Lower lobe of right lung (tissue), 2 donors: ENCODE measurements at places on chromosomes 2 and 18.
A peak's percentile ranks its signal among the peaks of the same experiment; 100 is the strongest.

DNA sequence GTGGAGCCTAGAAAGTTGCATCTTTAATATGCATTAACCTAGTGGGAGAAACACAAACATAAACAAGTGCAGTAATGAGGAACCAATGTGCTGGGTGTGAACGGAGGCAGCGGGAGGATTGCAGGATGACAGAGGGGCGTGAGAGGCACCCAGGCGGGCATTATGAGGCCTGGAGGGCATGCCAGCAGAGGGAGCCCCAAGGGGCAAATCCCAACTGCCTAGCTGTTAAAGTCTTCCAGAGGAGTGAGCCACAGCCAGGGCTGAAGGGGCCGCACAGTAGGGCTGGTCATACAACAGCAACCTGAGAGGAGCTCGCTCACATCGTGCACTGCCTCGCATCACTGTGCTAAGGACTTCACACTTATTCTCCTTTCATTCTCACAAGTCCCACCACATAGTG lies 13.3 kb upstream of the PRELID3A start:
- DNase-seq, result no peak

GRCh38 chr2:158458617-158458920 lies 1.8 kb downstream of the PKP4 start:
- no peak for DNase-seq

GRCh38 chr2:152556506-152556905 lies 160.8 kb downstream of the PRPF40A start:
- no peak for DNase-seq

GRCh38 chr2:47662552-47662951 lies 120.4 kb upstream of the MSH6 start:
- no peak for DNase-seq

- DNase-seq, result no peak
Observed at GRCh38 chr2:161048317-161048716, 111.9 kb upstream of the TANK start.

DNA sequence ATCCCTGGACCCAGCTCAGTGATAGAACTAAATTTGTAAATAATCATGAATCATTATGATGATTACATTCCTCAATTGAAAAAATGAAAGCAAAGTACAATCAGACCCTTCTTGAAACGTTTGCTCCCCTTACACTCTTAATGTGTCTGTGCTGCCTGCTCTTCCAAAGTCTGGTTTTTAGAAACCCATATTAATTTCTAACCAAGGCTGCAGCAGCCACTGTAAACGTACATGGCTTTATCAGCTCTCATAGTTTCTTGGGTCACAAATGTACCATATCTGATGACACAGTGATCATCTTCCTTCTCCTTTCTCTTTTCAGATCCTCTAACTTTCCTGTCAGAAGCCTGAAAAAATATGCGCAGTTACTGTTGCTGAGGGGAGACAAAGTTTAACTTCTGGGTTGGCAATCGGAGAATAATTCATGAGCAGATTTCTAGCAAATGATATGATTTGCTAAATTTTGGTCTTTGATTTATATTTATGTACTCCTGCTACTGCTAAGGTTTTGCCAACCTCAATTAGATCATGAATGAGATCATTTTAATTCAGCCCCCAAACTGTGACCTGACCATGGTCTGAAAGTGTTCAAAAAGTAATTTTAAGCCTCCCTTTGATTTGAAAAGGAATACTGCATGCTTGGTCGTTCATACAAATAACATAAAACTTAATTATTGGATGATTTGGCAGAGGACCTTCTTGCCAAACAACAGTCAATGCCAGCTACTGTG lies 12.3 kb downstream of the ZEB2 start:
- DNase-seq, result no peak

- DNase-seq, result no peak
Observed at GRCh38 chr18:72869226-72870185, 1.7 kb upstream of the NETO1 start.

- no peak for DNase-seq
Observed at GRCh38 chr2:215080545-215080944, 57.9 kb downstream of the ABCA12 start.

DNA sequence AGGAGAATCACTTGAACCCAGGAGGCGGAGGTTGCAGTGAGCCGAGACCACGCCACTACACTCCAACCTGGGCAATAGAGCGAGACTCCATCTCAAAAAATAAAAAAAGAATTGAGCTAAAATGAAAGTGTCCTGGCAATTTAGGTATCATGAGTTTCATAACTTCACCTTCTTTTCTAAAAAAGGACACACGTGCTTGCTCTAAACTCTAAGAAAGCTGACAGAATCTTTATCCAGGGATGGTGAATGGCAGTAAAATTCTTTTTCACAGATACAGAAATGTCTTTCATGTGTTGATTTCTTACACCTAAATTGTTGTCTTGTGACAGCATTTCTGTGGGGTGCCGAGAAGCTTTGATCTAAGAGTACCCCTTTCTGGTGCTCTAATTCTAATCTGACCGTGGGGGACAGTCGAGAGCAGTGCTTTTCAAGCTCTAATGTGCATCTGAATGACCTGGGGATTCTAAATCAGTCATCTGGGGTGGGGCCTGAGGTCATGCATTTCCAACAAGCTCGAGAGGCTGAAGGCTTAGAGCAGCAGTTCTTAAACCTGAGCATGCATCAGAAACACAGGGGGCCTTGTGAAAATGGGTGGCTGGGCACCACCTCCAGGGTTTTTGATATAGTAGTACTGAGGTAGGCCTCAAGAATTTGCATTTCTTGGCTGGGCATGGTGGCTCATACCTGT lies 42.1 kb upstream of the REL start:
- DNase-seq, result no peak

GRCh38 chr2:233101816-233102215 lies 41.7 kb downstream of the INPP5D start:
- no peak for DNase-seq

GRCh38 chr2:219116776-219117646 lies 43.6 kb downstream of the NHEJ1 start:
- no peak for DNase-seq

DNA sequence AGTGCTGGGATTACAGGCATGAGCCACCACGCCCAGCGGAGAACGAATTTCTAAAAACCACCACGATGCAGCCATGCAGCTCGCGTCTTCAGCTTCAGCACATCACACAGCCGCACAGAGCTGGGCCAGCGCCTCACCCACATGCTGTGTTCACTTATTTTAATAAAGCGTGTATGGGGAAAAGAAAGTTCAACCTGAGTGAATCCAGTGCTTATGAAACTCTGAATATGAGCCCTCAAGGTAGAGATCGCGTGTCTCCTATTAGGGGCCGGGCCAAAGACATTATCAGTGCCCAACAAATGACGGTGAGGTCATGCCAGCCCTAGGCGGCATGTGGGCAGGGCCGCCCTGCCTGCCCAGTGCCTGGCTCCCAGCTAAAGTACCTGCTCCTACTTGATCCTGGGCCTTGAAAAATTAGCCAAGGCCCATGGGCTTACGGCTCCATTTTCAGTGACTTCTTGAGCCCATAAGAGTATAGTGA lies 44.3 kb downstream of the SPRED2 start:
- no peak for DNase-seq

- peak; percentile 66 for DNase-seq
Observed at GRCh38 chr2:159101755-159102489, 133.5 kb downstream of the TANC1 start.

DNA sequence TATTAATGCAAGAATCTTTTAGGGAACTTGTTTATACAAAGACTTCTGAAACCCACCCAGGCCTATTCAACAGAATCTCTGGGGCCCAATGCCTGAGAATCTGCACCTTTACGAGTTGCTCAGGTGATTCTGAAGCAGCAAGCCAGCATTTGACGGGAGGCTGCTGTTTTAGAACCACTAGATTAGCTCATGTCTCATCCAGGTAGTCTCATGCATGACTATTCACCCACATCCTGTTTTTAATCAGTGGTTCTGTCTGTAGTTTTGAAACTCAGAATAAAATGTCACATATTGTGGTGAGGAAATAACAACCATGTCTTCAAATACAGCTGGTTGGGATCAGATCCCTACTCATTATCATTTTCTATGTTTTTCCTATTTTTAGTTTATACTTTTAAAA lies 39.5 kb downstream of the CYTIP start:
- DNase-seq, result peak; percentile 24

- no peak for DNase-seq
Observed at GRCh38 chr2:63861220-63861822, 19.6 kb downstream of the UGP2 start.

DNA sequence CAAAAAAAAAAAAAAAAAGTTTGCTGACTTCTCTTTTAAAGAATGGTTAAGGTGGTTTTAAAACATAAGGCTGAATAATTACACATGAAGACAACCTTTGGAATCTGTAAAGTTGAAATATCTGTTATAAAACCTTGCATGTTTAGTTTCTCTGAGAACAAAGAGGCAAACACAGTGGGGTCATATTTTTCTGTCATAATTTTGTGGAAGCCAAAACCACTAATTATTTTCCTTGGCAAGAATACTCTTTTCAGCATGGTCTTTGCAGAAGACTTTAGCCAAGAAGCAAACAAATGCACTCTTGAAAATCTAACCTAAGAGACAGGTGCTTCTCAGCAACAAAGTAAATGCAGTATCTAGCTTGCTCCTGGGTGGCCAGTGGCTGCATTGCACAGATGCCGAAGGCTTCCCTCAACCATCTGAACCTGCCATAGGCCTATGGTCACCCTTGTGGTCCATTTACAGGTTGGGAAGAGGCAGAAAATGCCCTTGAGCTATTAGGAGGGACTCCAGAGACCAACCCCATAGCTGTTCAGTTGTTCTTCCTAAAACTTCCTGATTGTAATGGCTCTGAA lies 44.8 kb downstream of the ZAP70 start:
- no peak for DNase-seq

- no peak for DNase-seq
Observed at GRCh38 chr2:80141007-80141726, 163.4 kb downstream of the LRRTM1 start.

GRCh38 chr2:8989536-8990079 lies 13.9 kb downstream of the MBOAT2 start:
- no peak for DNase-seq

DNA sequence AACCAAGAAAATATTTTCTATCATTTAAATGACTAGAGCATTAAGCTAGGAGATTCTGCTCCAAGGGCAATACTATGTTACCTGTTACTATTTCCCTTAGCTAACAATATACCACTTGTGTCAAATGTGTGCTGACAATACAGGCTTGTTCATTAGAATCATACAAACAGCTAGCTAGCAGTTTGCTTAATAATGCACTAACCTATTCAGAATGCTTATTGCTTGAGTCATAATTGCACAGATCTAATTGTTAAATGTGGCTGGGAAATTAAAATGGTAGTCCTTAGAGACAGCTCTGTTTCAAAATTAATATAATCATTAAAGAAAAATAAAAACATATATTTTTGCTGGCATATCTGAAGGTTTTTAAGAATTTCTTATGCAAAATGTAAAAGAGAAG lies 344.2 kb downstream of the ERBB4 start:
- no peak for DNase-seq

DNA sequence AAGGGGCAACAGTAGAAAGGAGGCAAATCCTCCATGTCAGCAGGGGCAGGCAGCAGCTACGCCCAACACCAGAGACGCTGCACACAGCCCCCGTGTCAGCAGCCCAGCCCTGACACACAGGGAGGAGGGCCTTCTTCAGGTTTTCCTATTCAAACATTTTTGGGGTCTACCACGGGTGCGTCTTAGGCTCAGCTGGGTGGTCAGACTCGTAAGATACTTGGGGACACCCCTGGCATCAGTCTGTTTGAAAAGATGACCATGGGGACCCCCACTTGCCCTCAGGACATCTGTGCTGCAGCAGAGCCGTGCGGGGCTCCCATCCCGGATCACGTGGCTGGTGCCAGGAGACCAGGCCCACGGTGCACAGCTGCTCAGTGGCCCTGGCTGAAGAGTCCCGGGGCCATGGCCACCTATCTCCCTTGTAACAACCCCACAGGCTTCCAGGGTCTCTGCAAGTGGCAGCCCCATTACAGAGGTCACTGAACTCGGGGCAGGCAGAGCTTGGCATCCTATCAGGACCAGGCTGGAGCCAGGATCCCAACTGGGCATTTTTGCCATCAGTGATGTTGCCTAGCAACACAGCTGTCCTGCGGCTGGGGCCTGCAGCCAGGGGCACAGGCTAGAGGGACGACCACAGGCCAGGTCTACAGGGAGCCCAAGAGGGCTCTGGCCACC lies 82.5 kb downstream of the EDAR start:
- no peak for DNase-seq

DNA sequence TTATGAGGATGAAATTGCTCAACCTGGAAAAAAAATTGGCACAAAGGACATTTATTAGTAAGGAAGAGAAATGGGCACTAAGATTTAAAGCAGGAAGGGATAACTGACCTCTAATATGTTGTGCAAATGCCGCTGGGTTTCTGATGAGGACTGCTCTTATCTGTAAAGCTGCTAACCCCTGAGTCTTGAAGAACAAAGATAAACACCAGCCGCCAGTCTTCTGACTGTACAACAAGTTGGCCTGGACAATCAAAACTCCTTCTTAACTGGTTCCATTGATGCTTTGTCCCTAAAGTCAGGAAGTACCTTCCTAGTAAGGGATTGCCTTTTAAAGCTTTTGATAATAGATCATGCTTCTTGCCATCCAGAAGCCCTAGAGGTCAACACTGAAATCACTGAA lies 301.8 kb downstream of the TRIB2 start:
- DNase-seq, result no peak

DNA sequence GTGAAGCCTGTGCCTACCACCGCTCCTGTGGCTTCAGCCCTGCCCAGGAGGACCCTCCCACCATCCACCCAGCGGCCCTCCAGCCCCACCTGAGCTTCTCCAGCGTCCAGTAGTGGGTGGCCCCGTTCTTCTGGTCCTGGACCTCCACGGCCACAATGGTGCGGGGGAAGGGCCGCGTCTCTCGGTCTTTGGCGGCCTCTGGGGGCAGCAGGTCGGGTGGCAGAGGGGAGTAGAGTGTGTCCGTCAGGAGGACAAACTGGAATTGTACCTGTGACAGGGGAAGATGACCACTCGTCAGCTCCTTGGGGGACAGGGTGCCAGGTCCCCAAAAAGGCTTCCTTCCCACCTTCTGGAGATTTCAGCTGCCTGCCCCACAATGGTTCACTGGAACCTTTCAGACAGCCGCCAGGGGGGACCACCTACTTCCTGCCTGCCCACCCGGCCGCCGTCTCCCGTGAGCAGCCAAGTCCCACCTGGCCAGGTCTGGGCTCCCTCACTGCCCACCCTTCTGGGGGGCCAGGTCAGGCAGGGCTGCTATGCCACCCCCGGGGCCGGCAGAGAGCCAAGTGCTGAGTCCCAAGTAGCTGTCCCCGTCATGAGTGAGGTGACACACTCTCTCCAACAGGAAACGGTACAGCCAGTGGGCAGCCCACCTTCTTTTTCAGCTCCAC lies 59.3 kb downstream of the KIF1A start:
- no peak for DNase-seq

GRCh38 chr2:96408616-96409015 lies 73.0 kb downstream of the NCAPH start:
- DNase-seq, result no peak

DNA sequence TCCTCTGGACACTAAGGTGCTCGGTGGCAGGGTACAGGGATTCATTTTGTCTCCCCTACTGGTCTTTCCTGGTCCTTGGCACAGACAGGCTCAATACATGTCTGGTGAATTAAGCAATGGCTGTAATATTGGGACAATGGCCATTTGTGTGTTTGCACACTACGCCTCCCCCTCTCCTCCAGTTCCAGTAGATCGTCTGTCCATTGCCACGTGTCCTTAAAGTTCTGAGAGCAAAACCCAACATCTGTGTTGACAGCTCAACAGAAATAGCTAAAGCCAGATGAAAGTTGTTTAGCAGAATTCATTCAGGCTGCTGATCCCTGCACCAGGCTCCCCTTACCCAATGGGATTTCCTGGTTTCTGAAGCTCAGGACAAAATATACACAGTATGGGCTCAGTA lies 9.0 kb upstream of the FABP1 start:
- no peak for DNase-seq
